ENCODE measurements at places on chromosomes 16 and 17.
A peak's percentile ranks its signal among the peaks of the same experiment; 100 is the strongest.

GRCh38 chr17:50466371-50467113, 2.1 kb downstream of the CHAD start:
- no peak for DNase-seq

- DNase-seq = no peak
These were observed 194.7 kb downstream of the XYLT1 start for GRCh38 chr16:17276010-17276530.

DNA sequence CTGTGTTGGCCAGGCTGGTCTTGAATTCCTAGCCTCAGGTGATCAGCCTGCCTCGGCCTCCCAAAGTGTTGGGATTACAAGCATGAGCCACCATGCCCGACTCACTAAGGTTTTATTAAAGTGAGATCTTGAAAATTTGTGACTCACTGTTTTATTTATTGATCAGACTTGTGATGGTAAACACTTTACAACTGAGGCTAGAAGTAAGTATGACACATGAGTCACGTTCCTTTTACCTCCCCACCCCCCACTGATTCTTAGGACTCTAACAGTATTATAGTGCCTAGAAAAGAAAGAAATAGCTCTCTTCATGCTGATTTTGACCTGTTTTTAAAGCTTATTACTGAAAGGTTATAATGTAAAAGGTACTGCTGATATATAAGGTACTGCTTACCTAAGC, 160.6 kb downstream of the TANC2 start:
- no peak for DNase-seq

GRCh38 chr17:50269477-50270434, 4.5 kb upstream of the TMEM92 start:
- peak; percentile 69 for DNase-seq

- no peak for DNase-seq
These were observed 143.7 kb downstream of the CDH8 start for GRCh38 chr16:61892531-61892930.

DNA sequence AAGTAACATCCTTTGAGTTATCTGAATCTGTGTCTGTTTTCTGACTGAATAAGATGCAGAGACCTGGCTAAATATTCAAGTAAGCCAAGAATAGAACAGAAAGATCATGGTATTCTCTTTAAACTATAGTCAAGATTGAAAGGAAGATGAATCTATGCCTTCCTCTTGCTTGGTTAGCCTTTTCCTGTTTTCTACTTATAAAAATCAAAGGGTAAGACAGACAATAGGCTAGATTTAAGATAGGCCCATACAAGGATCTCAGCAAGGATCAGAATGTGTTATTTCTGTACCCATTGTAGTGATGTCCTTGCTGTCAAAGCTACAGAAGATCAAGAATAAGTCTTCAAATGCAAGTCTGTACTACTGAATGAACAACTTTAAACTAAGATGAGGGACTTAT, 7.0 kb upstream of the CDR2 start:
- DNase-seq = no peak

DNA sequence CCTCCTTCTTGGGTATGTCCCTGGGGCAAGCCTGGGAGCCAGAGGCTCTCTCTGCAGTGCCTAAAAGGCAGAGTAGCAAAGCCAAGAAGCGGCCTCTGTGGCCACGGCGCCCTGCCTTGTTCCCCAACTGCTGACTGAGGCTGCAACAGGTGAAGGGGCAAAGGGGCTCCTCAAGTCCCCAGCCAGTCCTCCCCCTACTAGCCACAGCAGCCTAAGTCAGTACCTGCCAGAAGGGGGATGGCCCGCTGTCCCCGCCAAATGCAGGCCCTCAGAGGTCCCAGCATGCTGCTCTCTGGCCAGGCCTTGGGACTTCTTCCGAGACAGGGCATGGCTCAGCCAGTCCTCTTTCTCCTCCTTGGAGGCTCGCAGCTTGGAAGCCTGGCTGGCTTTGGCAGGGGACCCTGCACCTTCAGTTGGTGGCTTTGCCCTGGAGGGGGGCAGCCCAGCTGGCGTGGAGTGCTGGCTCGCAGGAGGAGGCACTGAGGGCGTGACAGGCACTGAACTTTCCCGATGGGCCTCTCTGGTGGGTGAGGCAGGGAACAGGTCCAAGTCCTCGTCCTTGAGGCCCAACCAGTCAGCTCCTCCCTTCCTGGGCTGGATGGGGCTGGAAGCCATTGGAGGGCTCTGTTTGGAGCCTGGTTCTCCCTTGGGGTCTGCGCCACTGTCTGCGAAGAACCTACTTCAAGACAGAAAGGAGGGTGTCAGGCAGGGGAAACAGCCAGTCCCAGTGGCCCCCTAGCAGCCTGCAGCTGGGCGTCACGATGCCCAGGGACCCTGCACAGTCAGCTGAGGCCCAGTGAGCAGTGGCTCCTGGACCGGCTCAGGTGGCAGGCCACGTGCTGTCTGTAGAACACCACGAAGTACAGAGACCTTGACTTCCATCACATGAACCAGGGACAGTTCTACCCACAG, 17.6 kb downstream of the FBF1 start:
- DNase-seq = no peak

DNA sequence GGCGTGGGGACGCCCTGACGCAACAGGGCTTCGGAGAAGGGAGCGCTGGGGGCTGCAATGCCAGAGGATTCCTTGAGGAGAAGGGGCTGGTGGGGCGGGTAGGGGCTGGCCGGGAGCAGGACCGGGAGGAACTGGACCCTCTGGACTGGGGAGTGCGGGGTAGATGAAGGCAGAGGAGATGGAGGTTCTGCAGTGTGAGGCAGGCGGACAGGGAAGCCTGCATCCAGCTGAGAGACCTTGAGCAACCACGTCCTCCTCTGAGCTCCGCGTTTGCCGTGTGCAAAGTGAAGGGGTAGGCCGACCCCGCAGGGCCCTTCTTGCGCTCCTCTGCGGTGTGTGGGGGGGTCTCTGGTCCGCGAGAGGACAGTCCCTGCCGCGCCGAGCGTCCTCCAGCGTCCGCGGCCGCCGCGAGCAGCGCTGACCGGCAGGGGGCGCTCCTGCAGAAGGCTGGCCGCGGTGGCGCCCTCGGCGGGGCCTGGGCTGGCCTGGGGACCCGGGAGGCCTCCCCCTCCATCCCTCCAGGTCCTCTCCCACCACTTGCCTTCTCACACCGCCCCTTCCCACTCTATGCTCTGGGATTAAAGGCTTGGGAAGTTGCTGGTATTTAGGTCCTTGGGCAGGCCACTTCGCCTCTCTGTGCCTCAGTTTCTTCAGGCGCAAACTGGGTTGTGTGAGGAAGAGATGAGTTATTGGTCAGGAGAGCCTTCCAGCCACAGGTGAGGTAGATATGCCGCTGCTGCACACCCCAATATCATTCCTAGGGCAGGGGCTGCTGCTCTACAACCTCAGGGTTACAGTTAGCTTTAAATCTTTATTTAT, 9.6 kb upstream of the WNT9B start:
- DNase-seq = peak; percentile 17

DNA sequence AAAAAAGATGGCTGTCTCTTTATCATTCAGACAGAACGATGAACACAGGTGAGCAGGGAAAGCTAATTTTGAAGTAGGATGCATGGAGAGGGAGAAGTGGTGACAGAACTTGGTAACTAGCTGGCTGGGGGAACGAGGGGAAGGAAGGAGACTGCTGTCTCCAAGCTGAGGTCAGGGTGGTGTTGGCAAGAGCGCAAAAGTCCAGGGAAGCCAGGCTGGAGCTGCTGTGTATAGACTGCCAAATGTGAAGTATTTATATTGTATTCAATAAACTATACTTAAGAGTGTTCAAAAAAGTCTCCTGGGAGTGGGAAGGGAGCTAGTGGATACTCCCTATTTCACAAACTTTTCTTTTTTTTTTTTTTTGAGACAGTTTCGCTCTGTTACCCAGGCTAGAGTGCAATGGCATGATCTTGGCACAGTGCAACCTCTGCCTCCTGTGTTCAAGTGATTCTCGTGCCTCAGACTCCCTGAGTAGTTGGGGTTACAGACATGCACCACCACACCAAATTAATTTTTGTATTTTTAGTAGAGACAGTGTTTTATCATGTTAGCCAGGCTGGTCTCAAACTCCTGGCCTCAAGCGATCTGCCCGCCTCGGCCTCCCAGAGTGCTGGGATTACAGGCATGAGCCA, 8.2 kb downstream of the TMEM106A start:
- DNase-seq = no peak

- DNase-seq = no peak
These were observed 300.2 kb downstream of the MAP2K6 start for GRCh38 chr17:69714669-69715068.

- no peak for DNase-seq
These were observed 3.3 kb upstream of the CCL15 start for GRCh38 chr17:36004594-36005108.

- DNase-seq = no peak
These were observed 108.7 kb downstream of the SMG6 start for GRCh38 chr17:2194889-2195335.

DNA sequence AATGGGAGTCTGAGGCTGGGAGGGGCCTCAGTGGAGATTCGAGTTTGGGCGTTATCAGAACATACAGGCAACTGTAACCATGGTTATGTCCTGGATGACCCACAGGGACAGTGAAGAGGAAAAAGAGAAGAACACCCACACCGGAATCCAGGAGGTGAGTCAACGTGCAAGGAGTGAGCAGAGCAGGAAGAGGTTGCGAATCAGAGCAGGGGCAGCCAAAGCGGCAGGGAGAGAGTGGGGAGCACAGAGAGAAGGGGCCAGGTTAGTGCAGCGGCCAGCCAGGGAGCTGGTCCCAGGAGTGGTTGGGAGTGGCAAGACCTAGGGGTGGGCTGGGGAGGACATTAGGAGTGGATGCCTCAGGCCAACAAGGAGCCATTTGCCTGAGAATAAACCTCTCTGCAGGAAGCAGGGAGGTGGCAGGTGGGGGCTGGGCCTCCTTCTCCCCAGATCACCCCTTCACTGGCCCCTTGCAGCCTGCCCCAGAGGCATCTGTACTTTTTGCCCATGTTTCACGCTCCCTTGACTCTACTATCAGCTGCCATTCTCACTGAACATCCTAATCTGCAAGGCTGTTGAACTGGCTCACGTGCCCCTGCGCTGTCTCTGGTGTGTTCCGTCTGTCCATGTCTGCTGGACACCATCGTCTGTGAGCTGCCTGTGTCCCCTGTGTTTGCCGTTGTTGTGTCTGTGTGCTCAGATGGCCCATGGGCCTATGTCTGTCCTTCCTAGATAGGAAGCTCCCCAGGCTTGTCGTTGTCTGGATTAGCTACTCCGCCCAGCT, 5.1 kb downstream of the KRT13 start:
- DNase-seq = no peak

GRCh38 chr16:57479205-57479975, 6.9 kb downstream of the DOK4 start:
- DNase-seq = no peak

DNA sequence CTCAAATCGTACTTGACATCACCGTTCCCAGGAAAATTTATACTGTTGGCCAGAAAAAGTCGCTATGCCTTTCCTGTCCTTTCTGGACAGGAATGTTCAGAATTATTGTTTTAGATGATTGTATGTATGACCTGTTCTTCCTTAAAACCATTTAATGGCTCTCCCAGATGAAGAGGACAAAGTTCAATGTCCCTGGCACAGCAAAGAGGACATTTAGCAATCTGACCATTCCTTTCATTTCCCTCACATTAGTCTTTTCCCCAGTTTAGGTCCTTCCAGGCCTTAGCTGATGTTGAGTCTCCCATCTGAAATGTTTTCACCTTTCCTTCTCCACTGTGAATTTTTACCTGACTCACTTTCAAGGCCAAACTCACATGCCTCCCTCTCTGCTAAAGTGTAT, 938.9 kb downstream of the CDH11 start:
- DNase-seq = no peak

- peak; percentile 82 for DNase-seq
These were observed 1.6 kb downstream of the LASP1 start for GRCh38 chr17:38871247-38872015.

DNA sequence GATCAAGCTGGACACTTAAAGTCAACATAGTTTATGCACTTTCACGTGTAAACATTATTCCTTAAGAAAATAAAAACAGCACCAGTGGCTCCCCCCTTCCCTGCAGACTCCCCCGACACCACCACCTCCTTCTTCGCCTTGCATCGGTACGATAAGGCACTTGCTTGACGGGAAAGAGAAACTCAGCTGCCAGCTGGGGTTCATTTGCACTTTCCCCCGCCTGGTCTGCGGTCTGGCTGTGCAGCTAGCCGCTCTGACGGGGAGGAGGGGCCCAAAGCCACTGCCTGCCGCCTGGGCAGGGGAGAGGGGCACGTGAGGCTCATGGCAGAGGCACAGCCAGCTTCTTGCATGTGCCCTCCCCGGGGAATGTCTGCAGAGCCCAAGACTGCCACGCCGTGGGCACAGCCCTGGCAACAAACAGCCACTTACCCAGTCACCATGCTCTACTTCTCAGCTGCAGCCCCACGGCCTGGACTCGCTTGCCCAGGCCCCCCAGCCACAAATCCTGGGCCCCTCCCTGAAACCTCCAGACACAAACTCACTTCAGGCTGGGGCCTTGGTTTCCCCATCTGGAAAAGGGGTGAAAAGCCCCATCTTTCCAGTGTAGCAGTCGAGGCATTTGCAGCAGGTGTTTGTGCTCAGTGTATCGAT, 16.5 kb upstream of the PRM1 start:
- DNase-seq = peak; percentile 66

DNA sequence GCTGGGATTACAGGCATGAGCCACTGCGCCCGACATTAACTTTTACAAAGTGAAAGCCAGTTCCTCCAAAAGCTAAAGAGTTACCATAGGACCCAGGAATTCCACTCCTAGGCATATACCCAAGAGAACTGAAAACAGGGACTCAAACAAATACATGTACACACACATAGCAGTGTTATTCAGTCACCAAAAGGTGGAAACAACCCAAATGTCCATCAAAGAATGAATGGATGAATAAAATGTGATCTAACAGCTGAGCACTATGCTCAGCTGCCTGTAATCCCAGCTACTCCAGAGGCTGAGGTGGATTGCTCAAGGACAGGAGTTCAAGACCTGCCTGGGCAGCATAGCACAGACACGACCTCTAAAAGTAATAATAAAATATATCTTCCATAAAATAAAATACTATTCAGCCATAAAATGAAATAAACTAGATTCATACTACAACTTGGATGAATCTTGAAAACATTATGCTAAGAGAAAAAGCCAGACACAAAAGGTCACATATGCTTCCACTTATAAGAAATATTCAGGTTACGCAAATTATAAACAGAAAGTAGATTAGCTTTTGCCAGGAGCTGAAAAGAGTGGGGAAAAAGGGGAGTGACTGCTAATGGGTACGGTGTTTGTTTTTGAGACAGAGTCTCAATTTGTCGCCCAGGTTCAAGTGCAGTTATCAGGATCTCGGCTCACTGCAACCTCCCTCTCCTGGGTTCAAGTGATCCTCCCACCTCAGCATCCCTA, 9.3 kb upstream of the USP7 start:
- no peak for DNase-seq

GRCh38 chr16:84985079-84986065, 26.0 kb downstream of the ZDHHC7 start:
- DNase-seq = no peak

DNA sequence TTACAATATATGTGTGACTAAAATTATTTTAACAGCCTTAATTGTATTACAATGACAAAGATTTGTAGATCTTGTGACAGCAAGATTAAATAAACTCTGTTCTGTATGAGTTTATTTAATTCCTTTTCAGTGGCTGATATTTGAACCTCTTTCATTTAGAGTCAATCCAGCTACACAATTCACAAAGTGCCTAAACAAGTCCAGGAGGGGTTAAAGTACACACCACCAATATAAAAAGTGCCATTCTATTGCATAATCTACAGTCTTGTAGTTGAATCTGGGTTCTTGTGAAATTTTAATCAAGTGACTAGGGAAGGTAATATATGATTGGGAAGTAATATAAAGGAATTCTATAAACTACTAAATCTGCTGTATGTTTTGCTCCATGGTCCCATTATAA, 3.9 kb upstream of the NFAT5 start:
- DNase-seq = no peak
